Endodermal cell (in vitro differentiated cells): ENCODE measurements at places on chromosomes 11 and 22. TPM values are rescaled to one million over a fixed set of nuclear protein-coding genes. Genes with fewer than 3 reads are reported as not detected.

- no peak overlapping the region for H3K27ac ChIP-seq
- H3K36me3 ChIP-seq, result peaks cover 11% of the 10 kb centered on the region
- H3K4me3 ChIP-seq, result no peak overlapping the region
- H3K27me3 ChIP-seq, result no peaks in the 10 kb centered on the region
- H3K4me1 ChIP-seq, result no peaks in the 10 kb centered on the region
Measured at GRCh38 chr11:67489203-67489884, 6.5 kb downstream of the AIP start.

Gene NELL1
- total RNA-seq, result 0.11 to 0.12 TPM in 2 of 3 replicates, not detected in the other

Gene EML3
- total RNA-seq, result 35.6 and 51.5 TPM in 2 replicates

Gene OR2AT4
- not detected in 2 replicates for total RNA-seq

- H3K27me3 ChIP-seq, result peaks cover 48% of the 10 kb centered on the region
- peak; percentile 71 for DNase-seq
Measured at GRCh38 chr11:102253020-102253715, 64.1 kb upstream of the BIRC3 start.

DNA sequence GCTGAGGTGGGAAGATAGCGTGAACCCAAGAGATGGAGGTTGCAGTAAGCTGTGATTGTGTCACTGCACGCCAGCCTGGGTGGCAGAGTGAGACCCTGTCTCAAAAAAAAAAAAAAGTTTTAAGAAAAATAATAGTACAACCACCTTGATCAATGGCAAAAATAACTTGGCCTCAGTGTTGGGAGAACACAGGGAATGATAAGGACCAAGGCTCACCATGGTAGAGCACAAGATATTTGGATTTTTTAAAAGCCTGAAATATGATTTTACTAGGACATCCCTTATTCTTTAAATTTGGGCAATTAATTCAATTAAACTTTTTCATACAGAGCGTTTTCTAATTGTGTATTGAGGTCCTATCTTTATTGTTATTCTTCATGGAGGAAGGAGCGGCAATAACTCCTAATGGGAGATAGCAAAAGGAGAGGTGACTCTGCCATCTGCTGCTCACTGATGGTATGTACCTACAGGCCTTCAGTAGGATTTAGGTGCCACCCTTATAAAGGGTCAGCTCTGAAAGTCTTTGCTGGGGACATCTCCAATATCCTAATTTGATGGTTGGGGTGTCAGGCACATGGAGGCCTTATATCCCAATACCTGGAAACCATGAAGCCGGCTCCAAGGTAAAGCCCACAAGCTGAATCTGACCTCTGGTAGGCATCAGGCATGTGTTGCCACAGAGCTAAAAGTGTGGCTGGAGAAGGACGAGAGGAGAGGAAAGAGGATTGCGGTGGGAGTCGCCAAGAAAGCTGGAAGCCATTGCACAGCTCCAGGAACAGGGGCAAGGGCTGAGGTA is 21.9 kb upstream of the POLD3 start:
- DNase-seq, result peak; percentile 84
- no peak overlapping the region for H3K4me3 ChIP-seq
- H3K36me3 ChIP-seq, result no peaks in the 10 kb centered on the region

Gene OR8G5
- not detected in 3 replicates for total RNA-seq

Gene IGSF9B
- 22.7 and 23.0 TPM in 2 replicates for total RNA-seq

DNA sequence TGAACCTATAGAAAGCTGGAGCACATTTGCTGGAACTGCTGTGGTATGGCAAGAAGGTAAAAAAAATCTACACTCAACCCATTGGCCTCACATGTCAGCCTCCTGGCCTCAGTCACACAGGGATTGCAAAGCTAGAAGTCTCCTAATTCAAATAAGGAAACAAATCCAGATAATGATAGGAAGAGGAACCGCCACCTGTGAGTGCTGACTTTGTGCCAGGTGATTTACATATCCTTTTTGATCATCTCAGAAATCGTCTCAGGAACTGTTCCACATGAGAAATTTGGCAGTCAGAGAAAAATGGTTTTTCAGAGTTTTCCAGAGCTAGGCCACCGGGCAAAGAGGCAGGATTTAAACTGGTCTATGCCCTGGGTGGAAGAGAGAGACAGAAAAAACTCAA is 986 bp downstream of the NLRP10 start:
- H3K36me3 ChIP-seq, result no peaks in the 10 kb centered on the region
- no peak for DNase-seq
- H3K4me1 ChIP-seq, result no peaks in the 10 kb centered on the region
- no peaks in the 10 kb centered on the region for H3K27me3 ChIP-seq
- H3K27ac ChIP-seq, result no peak overlapping the region
- H3K4me3 ChIP-seq, result no peak overlapping the region

DNA sequence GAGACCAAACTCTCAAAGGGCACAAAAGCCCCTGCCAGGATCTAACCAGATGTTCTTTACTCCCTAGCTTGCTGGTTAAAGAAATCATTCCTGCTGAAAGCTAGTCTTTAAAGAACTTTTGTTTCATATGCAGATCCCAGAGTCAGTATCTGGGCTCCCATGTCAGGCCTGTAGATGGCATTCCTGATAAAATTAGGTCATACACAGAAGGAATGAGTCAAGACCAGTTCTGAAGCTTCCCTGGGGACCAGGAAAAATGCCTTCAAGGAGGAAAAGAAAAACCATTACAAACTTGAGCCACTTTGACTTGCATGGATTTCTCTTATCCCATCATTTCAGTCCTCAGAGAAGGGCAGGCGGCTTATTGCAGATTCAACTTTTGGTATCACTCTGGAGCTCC is 5.9 kb downstream of the DBX1 start:
- peaks cover 61% of the 10 kb centered on the region for H3K27me3 ChIP-seq
- H3K36me3 ChIP-seq, result no peaks in the 10 kb centered on the region
- no peaks in the 10 kb centered on the region for H3K4me1 ChIP-seq
- peak; percentile 47 for DNase-seq
- no peak overlapping the region for H3K27ac ChIP-seq

Gene SNX32
- 2.7 to 4.3 TPM (median 2.8 TPM) in 3 replicates for total RNA-seq

Gene NNMT
- total RNA-seq, result not detected in 2 replicates

DNA sequence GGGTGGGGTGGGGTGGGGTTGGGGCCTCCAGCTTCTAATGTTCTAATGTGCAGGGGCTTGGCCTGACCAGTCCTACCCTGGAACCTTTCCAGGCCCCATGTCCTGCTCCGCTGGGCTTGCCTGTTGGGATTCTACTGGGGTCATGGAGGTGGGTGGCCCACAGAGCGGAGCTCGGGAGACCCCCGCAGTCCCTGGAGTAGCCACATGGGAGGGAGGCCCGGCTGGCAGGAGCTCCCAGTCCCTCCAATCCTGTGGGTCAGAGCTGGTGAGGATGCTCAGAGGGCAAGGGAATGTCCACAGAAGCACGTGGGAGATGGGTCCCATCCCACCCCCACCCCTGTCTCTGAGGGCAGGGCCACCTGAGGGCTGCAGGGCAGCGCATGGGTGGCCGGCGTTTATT is 2.9 kb downstream of the SEPTIN5 start:
- H3K4me3 ChIP-seq, result no peak overlapping the region
- no peak overlapping the region for H3K27ac ChIP-seq
- H3K27me3 ChIP-seq, result peaks cover 86% of the 10 kb centered on the region
- no peak for DNase-seq

Gene MUC5AC
- not detected in 2 replicates for total RNA-seq

- no peak overlapping the region for H3K4me3 ChIP-seq
- no peak for DNase-seq
- H3K27ac ChIP-seq, result no peak overlapping the region
- peaks cover 12% of the 10 kb centered on the region for H3K27me3 ChIP-seq
- H3K4me1 ChIP-seq, result no peaks in the 10 kb centered on the region
Measured at GRCh38 chr11:114175706-114176105, 116.2 kb downstream of the ZBTB16 start.

Gene MMP7
- total RNA-seq, result not detected in 2 replicates

- no peak overlapping the region for H3K4me3 ChIP-seq
- H3K4me1 ChIP-seq, result peaks cover 23% of the 10 kb centered on the region
- H3K27me3 ChIP-seq, result no peaks in the 10 kb centered on the region
Measured at GRCh38 chr22:20240900-20241299, 27.2 kb downstream of the RTN4R start.

Gene PKP3
- 33.7 to 45.7 TPM (median 35.4 TPM) in 3 replicates for total RNA-seq

GRCh38 chr11:77471558-77472193 is 2.2 kb downstream of the PAK1 start:
- H3K4me3 ChIP-seq, result peak overlapping the region; percentile 94
- peak overlapping the region; percentile 4 for H3K27ac ChIP-seq
- H3K4me1 ChIP-seq, result peaks cover 6% of the 10 kb centered on the region
- no peaks in the 10 kb centered on the region for H3K36me3 ChIP-seq
- no peaks in the 10 kb centered on the region for H3K27me3 ChIP-seq

DNA sequence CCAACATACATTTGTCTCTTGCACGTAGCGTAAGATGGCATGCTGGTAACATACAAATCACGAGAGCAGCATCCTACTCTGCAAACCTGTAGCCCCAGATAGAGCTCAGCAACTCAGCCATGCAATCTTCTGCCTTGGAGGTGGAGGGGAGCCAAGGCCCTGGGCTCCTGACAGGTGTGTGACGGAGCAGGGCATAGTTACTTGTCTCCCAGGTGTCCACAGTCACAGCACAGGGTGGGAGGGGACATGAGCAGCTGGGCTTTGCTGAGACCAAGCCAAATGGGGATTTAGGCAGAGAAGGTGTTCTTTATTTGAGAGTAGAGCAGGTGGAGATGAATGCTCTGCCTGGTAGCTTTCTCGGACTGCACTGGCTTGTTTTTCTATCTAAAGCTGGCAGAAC is 111.7 kb downstream of the TEAD1 start:
- no peaks in the 10 kb centered on the region for H3K27me3 ChIP-seq
- no peak overlapping the region for H3K27ac ChIP-seq
- H3K36me3 ChIP-seq, result peaks cover 37% of the 10 kb centered on the region
- H3K4me3 ChIP-seq, result no peak overlapping the region

DNA sequence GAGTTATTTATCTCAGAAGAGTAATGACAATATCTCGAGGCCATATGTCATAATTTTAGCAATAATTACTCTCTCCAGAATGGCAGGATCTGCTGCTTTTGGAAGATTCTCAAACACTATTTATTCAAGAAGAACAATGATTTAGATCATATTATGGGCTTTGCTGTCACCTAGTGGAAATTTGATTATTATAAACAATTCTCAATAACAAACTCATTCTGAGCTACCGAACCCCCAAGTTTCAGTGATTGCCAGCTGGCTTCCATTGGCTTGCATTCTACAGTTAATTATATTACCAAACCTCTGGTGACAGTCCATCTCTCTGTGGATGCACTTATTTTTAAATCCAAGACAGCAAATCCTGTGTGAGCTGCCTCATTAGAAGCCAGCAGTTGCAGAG is 27.9 kb upstream of the SLC36A4 start:
- DNase-seq, result no peak
- H3K4me3 ChIP-seq, result no peak overlapping the region
- no peaks in the 10 kb centered on the region for H3K4me1 ChIP-seq
- no peaks in the 10 kb centered on the region for H3K27me3 ChIP-seq
- no peaks in the 10 kb centered on the region for H3K36me3 ChIP-seq
- no peak overlapping the region for H3K27ac ChIP-seq

DNA sequence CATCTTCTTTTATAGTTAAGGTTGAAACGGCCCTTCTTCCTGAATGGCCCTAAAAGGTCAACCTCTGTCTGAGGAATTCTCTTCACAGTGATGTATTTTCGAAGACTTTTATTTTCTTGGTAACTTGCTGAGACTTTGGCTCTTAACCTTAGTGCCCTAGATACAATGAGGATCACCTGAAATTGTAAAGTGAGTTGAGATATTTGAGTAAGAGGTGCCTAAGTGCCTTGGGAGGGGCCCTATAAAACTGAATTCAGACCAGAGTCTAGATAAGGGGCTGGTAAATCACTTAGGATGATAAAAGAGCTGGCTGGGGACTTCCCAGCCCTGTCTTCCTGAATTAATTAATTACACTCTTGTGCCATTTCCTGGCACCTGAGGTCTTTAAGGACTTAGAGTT is 505.6 kb upstream of the KIRREL3 start:
- no peaks in the 10 kb centered on the region for H3K27me3 ChIP-seq
- DNase-seq, result no peak
- no peak overlapping the region for H3K27ac ChIP-seq
- H3K4me1 ChIP-seq, result peaks cover 13% of the 10 kb centered on the region

DNA sequence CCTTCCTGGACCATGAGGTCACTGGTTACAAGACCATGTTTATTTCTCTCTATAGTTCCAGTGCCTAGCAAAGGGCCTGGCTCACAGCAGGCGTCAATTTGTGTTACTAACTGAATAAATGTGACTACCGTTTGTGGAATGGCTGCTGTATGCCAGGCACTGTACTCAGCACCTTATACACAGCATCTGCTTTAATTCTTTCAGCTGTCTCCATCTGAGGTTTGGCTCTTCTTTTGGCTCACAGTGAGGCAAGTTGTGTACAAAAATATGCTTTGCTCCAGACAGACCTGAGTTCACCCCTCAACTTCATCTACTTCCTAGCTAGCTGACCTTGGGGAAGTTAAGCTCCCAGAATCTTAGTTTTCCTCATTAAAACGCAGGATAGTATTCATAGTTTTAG is 75.3 kb upstream of the PHOX2A start:
- H3K4me1 ChIP-seq, result no peaks in the 10 kb centered on the region

GRCh38 chr11:132062541-132062940 is 692.1 kb downstream of the NTM start:
- no peak overlapping the region for H3K4me3 ChIP-seq
- H3K27ac ChIP-seq, result no peak overlapping the region

DNA sequence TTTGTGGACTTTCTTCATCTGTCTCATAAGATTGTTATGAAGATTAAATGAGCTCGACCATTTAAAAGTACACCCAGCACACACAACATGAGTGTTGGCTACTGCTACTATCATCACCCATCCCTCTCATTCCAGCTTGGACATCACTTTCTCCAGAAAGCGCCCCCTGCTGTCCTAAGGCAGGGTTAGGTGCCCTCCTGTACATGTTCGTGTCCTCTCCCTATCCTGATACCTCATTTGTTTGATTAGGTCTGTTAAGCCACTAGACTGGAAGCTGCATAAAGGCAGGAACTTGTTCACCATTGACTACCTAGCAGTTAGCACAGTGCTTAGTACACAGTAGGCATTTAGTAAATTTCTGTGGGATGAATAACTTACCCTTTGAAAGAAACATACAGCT is 85.5 kb downstream of the ENTHD1 start:
- no peaks in the 10 kb centered on the region for H3K36me3 ChIP-seq
- peaks cover 3% of the 10 kb centered on the region for H3K4me1 ChIP-seq
- no peak overlapping the region for H3K4me3 ChIP-seq
- H3K27me3 ChIP-seq, result peaks cover 73% of the 10 kb centered on the region
- no peak overlapping the region for H3K27ac ChIP-seq
- peak; percentile 85 for DNase-seq

- no peaks in the 10 kb centered on the region for H3K4me1 ChIP-seq
- H3K4me3 ChIP-seq, result no peak overlapping the region
- no peak overlapping the region for H3K27ac ChIP-seq
- DNase-seq, result no peak
Measured at GRCh38 chr22:46519377-46519776, 18.0 kb downstream of the CELSR1 start.
